ENCODE measurements at places on chromosomes 4 and X.

GRCh38 chrX:36160081-36160480 lies 240.5 kb downstream of the CFAP47 start:
- no peak for DNase-seq

DNA sequence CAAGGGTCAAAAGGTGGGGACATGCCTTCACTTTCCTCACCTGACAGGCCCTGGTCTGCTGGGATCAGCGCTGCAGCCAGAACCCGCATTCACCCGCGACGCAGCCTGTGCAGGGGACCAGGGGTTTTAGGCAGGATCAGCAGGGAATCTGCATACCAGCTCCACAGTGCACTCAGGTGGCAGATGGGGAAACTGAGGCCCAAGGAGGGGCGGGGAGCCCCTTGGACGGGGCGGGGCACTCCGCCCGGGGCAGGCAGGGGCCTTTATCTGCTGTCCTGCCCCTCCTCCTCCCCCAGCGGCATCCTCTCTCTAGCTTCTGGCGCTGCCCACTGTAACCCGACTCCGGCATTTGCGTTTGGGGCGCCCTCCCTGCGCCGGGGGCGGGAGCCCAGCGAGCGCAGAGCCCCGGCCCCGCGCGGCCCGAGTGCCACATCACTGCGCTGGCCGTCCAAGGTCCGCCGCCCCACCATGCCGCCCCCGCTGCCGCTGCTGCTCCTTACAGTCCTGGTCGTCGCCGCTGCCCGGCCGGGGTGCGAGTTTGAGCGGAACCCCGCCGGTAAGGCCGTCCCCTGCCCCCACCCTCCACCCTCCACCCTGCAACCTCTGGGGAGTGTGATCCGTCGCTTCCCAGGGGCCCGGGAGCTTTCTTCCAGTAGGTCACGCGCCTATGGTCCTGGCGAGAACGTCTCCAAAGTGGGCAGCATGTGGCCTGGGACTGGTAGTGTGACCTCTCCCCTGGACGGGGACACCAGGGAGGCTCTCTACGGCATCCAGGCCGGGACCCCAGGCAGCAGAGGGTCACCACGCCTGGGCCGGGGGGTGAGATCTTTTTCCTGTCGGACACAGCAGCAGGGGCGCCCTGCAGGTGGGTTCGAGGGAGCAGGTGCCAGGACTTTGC lies at the start of gene CPZ:
Gene CPZ (plus strand): TSS at position 400 of the 898 bp plus-strand sequence. CDS start 69 bp downstream, at position 469.
- DNase-seq = no peak

- no peak for DNase-seq
These were observed 935.6 kb downstream of the PDHA2 start for GRCh38 chr4:96775501-96775900.

- no peak for DNase-seq
These were observed 2.2 kb downstream of the MXD4 start for GRCh38 chr4:2259541-2260343.

DNA sequence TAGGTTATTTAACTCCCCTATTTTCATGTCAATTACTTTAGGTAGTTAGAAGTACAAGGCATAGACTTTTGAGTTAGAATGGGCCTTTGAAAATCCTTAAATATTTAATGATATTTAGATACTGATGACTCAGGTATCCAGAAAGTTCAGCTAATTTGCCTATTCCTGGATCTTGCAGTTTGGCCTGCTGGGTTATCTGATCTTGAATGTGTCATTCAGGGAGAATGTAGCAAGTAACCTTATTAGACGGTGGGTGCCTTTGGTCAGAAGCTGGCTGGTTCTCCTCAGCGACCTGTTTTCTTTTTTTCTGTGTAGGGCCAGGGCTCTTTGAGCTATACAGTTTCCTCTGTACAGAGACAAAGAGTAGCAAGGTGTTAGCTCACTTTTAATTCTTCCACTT lies 42.0 kb downstream of the MTM1 start:
- no peak for DNase-seq

GRCh38 chr4:74038425-74039314 lies at the start of gene CXCL3:
CXCL3 (minus strand) TSS chr4:74038689; CDS start chr4:74038611, 78 bp downstream.
- DNase-seq = peak; percentile 8

GRCh38 chrX:87391742-87392141 lies 125.9 kb upstream of the KLHL4 start:
- no peak for DNase-seq

- DNase-seq = no peak
These were observed 32.8 kb upstream of the PPARGC1A start for GRCh38 chr4:23922541-23923111.

GRCh38 chr4:36386691-36387090 lies 105.3 kb downstream of the DTHD1 start:
- DNase-seq = no peak

- no peak for DNase-seq
These were observed 10.0 kb downstream of the ETFDH start for GRCh38 chr4:158682066-158682465.

DNA sequence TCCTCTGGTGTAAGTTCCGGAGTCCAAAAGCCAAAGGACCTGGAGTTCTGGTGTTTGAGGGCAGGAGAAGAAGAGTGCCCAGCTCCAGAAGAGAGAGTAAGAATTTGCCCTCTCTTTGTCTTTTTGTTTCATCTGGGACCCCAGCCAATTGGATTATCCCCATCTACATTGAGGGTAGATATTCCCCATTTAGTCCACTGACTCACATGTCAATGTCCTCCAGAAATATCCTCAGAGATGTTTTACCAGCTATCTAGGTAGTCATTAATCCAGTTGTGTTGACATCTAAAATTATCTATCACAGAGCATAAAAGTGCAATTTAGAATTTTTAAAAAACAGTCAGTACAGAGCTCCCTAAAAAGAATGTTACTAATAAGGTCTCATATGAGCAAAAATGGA lies 132.9 kb upstream of the TMEM47 start:
- no peak for DNase-seq

DNA sequence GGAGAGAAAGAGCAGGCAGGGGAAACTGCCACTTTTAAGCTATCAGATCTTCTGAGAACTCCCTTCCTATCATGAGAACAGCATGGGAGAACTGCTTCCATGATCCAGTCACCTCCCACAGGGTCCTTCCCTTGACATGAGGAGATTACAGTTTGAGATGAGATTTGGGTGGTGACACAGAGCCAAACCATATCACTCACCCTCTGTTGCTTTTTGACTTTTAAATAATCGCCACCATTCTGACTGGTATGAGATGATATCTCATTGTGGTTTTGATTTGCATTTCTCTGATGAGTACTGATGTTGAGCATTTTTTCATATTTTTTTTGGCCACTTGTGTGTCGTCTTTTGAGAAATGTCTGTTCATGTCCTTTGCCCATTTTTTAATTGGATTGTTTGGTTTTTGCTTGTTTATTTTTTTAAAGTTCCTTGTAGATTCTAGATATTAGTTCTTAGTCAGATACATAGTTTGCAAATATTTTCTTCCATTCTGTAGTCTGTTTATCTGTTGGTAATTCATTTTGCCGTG lies 6.5 kb upstream of the PAQR3 start:
- no peak for DNase-seq

DNA sequence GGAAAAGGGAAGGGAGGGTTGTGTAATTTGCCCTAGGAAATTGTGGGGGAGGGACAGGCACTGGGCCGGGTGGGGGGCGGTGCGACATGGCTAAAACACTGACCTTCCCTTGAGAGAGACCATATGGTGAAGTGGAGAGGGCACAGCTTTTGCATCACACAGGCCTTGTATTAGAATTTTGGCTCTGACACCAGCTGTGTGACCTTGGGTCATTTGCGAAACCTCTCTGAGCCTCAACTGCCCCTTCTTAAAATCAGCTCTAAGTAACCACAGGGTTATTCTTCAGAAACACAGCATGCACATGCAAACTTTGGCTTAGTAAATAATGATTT lies 25.8 kb downstream of the PDGFRA start:
- no peak for DNase-seq

DNA sequence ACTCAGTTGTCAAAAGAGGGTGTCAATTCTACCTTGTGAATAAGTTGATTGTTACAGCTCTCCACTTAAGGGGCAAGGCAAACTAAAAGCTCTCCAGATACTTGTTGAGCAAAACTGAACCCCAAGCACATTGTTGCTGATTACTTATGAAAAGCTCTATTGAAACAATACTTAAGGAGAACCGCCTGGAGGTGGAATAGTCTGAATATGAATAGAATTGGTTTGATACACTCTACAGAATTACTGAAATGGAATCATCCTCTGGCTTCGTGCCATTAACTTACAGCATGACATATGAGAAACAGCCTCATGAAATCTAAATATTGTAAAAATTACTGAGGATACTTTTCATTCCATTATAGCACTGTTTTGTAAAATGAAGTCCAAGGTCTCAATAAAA lies 127.0 kb upstream of the SH3RF1 start:
- no peak for DNase-seq
